ENCODE measurements at places on chromosomes 12 and 14.

DNA sequence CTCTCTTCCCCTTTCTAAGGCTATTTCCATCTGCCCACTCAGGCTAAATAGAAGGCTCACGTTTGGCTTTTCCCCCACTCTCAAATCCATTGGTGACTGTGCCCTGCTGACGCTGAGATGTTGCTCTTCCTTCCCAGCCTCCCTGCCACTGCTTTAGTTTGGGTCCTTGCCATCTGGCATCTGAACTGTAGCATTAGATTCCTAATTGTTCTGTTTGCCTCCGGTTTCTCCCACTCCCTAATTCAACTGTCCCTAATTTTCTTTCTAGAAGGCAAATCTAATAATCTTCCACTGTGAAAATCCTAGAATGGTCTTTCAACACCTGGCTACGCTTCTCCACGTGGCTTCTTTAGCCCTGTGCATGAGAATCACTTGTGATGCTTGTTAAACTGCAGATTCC, 37.6 kb upstream of the SMOC1 start:
- no peak for DNase-seq

GRCh38 chr12:133233993-133234564, 1.6 kb downstream of the ANHX start:
- DNase-seq = no peak

GRCh38 chr14:56195704-56196103, 77.5 kb downstream of the PELI2 start:
- peak; percentile 45 for DNase-seq

DNA sequence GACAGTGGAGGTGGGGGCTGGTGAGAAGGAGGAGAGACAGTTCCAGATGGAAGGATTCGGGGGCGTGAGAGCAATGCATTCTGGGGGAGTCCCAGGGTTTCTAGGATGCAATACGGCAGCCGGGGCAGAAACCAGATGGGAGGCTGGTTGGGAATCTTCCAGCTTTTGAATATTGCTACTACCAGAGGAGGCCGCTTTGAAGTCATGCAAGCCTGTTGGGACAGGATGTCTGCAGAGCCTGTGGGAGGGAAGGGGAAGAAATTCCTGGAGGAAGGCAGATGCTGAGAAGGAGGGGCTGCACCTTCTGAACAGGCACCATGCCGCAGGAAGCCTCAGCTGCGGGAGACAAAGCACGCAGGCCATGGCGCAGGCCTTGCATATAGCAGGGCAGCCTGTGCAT, 105.4 kb downstream of the APAF1 start:
- DNase-seq = no peak

DNA sequence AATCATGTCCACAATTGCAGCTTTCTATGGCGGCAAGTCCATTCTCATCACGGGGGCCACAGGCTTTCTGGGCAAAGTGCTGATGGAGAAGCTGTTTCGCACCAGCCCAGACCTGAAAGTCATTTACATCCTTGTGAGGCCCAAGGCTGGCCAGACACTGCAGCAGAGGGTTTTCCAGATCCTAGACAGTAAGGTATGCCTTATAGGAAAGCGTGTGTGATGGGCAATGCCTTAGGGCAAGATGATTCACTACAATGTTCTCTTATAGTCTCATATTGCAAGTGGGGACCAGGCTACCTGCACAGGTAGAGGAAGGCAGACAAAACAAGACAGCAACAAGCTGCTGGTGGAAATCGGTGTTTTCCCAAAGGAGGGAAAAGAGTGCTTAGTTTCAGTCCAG, 110.5 kb downstream of the ERGIC2 start:
- no peak for DNase-seq

DNA sequence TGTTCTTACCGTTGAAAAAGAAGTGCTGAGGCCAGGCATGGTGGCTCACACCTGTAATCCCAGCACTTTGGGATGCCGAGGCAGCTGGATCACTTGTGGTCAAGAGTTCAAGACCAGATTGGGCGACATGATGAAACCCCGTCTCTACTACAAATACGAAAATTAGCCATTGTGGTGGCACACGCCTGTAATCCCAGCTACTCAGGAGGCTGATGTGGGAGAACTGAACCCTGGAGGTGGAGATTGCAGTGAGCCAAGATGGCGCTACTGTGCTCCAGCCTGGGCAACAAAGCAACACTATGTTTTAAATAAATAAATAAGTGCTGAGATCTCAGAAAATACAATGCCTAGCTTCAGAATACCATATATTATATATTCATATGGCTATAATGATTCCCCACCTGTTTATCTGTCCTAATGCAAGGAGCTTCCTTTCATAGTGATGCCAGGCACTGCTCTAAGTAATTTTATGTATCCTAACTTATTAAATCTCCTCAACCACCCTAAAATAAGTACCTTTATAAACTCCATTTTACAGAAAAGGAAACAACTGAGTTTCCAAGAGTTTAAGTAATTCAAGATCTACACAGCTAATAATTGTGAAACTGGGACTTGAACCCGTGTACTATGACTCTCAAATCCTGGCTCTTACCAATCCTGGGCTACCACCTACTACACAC, 7.3 kb downstream of the PHLDA1 start:
- DNase-seq = no peak

- DNase-seq = no peak
Observed at GRCh38 chr14:74979029-74979428, 23.6 kb upstream of the PGF start.

Measured in GM10248 (cell line).